ENCODE measurements at places on chromosomes 4 and X. TPM values are rescaled to one million over a fixed set of nuclear protein-coding genes. Genes with fewer than 3 reads are reported as not detected.

- peak; percentile 26 for DNase-seq
Observed at GRCh38 chr4:83112678-83113428, 1.7 kb downstream of the PLAC8 start.

DNA sequence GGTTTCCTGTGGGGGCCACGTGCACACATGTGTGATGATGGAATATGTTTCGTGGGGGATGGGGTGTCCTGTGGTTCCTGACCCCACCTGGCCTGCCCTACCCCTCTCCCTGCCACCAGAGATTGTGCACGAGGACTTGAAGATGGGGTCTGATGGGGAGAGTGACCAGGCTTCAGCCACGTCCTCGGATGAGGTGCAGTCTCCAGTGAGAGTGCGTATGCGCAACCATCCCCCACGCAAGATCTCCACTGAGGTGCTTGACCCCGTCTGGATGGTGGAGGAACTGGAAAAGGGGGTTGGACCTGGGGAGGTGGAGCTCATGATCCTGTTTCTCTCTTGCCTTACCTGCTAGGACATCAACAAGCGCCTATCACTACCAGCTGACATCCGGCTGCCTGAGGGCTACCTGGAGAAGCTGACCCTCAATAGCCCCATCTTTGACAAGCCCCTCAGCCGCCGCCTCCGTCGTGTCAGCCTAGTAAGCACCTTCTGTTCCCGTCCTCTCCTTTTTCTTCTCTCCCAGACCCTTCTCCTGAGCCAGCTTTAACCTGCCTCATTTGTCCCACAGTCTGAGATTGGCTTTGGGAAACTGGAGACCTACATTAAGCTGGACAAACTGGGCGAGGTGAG is 5.9 kb downstream of the CDK16 start:
- DNase-seq, result no peak

GRCh38 chr4:38949411-38950051 is 81.9 kb downstream of the FAM114A1 start:
- DNase-seq, result no peak

CCNQ gene
- total RNA-seq, result 29.1 TPM

PABPC1L2A gene
- not detected for total RNA-seq

NLGN4X gene
- total RNA-seq, result not detected

DNA sequence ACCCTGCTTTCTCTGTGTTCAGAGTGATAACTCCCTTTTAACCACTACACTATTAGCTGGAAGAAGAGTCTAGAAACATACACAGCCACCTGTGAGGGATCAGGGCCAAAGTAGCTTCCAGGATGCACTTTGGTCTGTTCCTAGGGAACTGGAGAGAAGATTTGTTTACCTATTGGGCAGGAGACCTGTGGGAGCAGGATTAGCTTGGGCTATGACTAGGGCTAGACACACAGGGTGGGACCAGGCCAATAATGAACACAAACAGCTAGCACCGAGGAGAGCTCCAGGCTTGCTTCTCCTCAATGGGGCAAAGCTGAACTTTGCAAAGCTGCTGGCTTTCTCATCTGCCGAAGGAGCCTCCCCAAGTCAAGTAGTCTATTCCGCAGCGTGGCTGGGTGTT is 24.4 kb upstream of the MAP7D3 start:
- peak; percentile 26 for DNase-seq

- DNase-seq, result no peak
Observed at GRCh38 chr4:144562019-144562705, 83.8 kb upstream of the HHIP start.

STBD1 gene
- 16.5 TPM for total RNA-seq

DNA sequence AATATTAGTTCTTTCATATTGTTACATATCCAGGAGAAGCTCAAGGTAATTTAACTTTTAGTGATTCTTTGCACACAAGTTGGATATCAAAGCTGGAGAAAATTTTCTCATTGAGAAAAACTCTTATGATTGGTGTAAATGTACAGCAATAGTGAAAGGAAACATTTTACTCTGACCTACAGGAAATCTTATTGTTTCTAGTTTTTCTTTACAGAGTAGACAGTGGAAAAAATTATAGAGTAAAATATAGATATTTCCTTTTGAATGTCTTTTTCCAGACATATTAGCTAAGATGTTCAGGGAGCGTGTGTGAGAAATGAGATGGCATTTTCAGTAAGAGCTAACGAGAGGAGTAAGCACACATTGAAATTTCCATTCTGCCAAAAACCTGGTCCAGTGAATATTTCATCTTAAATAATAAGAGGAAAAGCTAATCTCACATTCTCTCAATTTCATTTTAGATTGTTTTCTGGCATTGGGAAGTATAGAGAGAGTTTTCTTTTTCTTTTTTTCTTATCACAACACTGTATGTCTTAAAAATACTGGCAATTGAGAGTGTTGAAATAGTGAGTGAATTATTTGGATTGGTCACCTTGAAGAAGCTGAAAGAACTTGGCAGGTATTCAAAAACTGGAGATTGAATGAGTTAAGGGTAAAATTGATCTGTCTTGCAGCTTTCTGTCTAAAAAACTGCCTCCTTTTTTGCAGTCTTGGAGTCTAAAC is 15.6 kb upstream of the ATP8A1 start:
- DNase-seq, result no peak
